PC-9 (cell line): ENCODE measurements at places on chromosomes 12 and 14. TPM values are rescaled to one million over a fixed set of nuclear protein-coding genes. Genes with fewer than 3 reads are reported as not detected.
A peak's percentile ranks its signal among the peaks of the same experiment; 100 is the strongest.

DNA sequence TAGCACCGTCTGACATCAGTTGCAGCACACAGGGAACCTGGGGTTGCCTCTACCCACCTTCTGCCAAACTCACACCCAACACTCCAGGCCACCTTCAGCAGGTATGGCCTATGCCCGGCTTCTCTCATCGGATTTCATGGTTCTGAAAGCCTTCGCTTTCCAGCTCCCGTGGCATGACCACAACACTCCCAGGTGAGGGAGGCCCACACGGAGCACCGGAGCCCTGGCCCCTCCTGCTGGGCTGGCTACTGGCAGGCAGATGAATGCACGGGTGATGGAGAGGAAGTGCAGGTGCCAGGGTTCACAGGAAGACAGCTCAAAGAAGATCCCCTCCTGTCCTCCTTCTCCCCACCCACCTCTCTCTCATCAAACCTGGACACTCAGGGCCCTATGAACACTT is 37.2 kb downstream of the CACNA2D4 start:
- DNase-seq: no peak

DNA sequence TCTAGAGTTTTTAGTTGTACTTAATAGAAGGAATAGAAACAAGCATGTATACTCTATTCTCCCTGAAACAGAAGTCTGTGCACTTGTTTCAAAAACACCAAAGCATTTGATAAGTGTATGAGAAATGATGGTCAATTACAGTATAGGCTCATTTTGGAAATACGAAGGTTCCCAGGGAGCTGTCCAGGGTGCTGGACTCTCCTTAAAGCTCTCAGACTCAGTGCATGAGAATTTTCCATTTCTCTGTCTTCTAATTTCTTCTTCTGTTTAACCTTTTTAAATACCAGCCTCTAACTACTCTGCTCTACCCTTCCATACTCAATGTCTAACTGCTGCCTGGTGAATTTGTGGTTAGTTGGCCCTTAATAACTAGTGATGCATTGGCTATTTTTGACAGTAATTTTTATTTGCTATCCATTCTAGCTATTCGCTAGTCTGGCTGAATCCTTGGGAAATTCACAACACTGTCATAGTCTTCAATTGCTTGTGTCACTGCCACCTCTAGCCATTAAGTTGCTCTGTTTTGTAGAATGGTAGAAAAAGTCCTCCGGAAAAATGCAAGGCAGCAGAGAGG is 229.2 kb downstream of the NRXN3 start:
- no peak for DNase-seq

DNA sequence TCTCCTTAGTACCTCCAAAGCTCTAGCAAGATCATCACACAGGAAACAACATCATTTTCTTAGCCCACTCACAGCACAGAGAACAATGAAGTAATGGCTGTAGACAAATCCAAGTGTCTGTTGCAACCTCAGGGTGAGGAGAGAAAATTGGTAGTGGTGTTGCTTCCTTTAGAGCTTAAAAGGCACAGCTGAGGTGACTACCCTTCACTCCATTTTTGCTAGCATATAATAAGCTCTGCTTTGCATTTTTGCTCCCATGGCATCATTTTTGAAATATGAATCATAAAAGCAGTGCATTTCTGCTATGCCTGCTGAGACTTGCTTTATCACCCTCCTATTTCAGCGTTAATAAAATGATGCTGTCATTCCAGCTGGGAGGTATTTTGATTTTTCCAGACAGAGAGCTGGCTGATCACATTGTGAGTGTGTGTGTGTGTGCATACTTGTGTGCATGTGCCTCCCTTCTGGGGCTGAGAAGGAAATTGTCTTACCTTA is 18.5 kb upstream of the PCNX1 start:
- no peak for DNase-seq

P2RX2 gene
- not detected in 2 replicates for total RNA-seq

FKBP4 gene
- total RNA-seq: 189 and 226 TPM in 2 replicates

RSRC2 gene
- 61.2 and 64.5 TPM in 2 replicates for total RNA-seq

NEUROD4 gene
- not detected in 2 replicates for total RNA-seq

SLC39A9 gene
- 78.7 and 95.1 TPM in 2 replicates for total RNA-seq

DNA sequence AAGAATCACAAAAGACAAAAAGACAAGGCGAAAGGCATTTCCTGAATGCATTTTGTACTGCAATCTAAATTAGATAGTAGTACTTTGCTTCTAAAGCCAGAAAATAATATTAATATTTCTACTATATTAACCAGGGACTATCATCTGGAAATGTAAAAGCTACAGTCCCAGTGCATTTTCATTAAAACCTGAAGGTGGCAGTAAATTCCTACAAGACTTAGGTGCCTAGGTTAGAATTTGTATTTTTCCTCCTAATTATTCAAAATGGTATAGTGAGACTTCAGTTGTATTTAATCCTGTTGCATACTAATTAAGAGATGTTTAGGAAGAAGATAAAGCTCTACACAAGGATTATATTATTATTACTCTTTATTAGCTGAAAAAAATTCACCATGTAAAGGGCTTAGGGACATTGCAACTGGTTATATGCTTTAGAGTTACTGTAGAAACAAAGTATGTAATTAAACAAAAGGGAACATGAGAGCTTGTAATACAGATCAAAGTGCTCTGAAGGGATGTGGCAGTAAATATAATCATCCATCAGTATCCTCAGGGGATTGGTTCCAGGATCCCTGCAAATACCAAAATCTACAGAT is 53.6 kb downstream of the BRMS1L start:
- DNase-seq: no peak

SIX4 gene
- 31.0 and 35.7 TPM in 2 replicates for total RNA-seq

DNA sequence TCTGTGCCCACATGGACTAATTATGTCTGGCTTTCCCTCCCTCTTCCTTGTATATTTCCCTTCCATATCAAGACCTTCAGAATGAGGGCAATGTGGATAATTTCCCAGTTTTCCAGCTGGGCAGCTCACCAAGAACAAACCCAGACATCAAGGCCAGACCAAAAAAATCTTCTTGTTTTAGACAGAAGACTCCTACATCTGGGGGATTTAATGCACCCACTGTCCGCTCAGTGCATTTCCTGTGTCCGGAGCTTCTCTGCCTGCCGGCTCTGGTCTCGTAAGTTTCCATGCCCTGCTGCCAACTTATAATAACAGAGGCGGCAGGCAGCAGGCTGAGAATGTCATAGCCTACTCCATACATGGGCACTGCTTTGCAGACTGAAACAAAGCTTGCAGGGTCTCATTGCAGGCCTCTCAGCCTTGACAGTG is 207.2 kb upstream of the BCL2L14 start:
- no peak for DNase-seq

DNA sequence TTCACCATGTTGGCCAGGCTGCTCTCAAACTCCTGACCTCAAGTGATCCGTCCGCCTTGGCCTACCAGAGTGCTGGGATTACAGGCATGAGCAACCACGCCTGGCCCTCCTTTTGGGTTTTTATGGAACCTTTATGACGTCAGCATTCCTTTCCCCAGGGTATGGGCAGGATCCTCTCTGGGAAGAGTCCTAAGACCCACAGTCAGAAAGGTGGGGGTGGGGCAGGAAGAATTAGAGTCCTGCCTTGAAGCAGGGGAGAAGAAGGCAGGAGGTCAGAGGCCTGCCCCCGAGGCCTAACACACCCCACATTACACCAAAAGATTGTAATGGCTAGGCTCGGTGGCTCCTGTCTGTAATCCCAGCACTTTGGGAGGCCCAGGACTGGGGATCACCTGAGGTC is 30.8 kb upstream of the CDK17 start:
- no peak for DNase-seq

BTG1 gene
- 72.4 and 111 TPM in 2 replicates for total RNA-seq

- DNase-seq: no peak
Observed at GRCh38 chr14:51562816-51563215, 88.9 kb upstream of the FRMD6 start.

GRCh38 chr14:99779751-99780150 is 13.5 kb upstream of the EML1 start:
- DNase-seq: peak; percentile 78

GRCh38 chr14:85528080-85528896 is 1.7 kb upstream of the FLRT2 start:
- peak; percentile 18 for DNase-seq

FAM222A gene
- total RNA-seq: 2.3 and 3.1 TPM in 2 replicates

VASH1 gene
- total RNA-seq: 4.3 and 7.4 TPM in 2 replicates

FGF23 gene
- total RNA-seq: not detected in 2 replicates

SERPINA1 gene
- total RNA-seq: not detected in 2 replicates

- DNase-seq: peak; percentile 84
Observed at GRCh38 chr12:75784591-75784990, 247.0 kb downstream of the PHLDA1 start.

RFLNA gene
- total RNA-seq: not detected in 2 replicates

- no peak for DNase-seq
Observed at GRCh38 chr14:50697659-50698290, 29.7 kb upstream of the SAV1 start.
